ENCODE measurements at places on chromosomes 4 and X.

DNA sequence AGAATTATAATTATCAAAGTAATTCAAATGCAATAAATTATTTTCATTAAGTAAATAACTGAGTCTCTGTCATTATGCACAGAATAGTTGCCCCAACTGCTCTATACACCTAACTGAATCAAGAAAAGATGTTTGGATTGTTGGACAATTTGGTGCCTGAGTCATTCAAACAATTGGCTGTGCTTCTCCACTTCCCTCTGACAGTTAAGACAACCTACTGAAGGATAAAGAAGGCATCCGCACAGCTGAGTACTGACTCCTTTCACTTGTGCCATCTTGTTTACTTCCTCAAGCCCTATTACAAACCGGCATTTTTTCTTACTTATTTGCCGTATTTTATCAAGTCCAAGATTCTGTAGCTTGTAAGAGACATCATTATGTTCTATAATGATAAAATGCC is 110.6 kb upstream of the C1QTNF7 start:
- no peak for DNase-seq

DNA sequence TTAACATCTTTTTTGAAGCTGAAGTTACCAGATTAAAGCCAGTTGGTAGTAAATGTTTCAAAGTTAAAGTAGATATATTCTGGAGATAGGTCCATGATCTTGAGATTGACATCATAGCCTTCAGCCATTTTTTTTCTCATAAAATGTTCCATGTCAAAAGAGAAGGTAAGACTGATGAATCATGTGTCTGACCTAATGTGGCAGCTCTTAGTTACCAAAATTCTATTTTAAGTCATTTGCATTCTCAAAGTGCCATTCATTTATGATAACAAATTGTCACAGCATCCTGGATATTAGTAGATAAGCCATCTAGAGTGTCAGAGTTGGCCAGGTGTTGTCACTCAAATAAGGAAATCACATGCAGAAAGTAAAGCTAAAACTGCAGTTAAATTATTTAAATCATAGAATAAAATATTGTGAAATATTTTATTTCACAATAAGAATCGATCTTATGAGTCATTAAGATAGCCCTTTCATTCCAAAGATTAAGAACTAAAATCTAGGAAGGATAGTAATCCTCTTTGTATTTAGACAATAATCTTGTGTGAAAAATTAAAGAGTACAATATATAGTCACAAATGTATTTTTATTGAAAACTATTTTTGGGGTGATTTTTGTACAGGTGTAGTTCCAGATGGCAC is 65.7 kb upstream of the ADAD1 start:
- no peak for DNase-seq

- DNase-seq, result no peak
These were observed 3.8 kb downstream of the DOK7 start for GRCh38 chr4:3466691-3467600.

DNA sequence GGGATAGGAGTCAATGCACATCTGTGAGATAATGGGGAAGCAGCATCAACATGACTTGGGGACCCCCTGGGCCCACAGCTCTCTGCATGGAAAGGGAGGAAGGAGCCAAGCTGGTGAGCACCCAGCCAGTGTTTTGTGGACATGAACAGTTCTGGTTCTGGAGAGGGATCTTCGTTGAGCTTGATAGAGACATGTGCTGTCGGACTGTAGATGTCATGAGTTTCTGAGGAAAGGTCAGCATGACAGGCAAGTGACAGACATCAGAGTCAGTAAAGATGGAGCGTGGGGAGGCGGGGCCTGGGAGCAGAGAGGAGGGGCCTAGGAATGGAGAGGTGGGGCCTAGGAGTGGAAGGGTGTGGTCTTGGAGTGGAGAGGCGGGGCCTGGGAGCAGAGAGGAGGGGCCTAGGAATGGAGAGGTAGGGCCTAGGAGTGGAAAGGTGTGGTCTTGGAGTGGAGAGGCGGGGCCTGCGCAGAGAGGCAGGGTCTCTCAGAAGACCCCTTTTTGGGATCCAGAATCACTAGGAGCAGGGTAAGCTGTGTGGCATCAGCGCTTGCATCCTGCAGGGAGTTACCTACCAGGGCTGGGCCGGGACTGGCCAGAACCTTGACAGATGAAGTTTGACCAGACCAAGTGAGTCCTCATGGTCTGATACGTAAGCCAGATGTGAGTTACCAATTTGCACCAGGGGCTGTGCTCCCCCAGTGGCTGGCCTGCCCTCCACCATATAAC is 33.7 kb downstream of the PIGG start:
- DNase-seq, result no peak

- no peak for DNase-seq
These were observed 662 bp downstream of the APBB2 start for GRCh38 chr4:41213625-41214135.

DNA sequence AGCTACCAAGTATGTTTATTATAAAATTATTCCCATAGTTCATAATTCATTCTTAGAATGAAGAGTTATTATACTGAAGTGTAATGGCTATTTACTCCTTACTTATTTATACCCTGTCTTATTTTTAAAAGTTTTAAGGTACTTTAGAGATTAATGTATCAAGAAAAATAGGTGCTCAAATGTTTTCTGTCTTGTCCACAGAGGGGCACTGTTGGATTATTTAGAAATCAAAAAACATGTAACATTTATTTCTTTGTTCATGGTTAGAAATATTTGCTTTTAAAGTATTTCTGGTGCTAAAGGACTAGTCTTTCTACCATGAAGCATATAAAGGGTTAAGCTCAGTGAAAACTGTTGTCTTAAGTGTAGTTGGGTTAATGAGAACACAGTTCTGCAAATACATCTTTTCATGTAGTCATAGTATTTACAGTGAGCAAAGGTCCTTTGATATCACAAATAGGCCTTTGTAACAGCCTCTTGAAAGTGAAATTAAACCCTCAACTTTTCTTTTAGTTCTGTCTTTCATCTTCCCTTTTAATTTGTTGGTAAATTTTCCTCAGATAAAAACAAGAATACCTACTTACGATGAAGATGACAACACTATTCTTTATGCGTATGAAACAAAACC is 7.7 kb downstream of the SCML1 start:
- DNase-seq, result no peak

DNA sequence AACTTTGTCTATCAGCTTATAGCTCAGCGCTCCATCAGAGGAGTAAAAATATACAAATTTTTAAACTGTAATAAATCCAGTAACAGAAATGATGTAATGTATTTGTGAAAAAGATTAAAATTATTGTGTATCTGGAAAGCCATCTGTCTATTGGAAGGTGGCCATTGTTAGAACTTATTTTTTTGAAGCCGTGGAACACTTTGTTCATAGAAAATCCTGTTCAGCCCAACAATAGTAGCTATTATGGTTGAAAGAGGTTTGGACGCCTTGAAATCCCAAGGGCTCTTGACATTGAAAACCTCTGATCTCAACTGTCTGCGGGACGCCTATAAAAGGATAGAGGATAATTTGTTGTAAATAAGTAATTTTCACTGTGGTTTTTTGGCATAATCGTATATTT is 98.3 kb downstream of the RAPGEF2 start:
- no peak for DNase-seq

DNA sequence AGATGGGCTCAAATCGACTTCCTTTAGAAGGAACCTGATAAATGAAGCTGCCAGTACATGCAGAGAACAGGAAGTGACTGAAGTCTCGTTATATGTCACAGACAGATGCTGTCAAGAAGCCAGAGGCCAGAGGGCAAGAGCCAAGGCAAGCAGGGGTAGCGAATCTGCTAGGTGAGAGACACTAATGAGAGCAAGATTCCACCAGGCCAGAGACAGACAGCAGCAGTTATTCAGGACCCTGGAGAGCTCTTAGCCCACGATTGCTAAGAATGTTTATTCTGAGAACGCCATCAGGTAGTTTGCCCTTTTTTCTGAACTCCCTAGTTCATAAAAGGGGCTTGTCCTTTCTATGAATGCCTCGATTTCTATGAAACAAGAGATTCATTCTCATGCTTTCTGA is 73.7 kb downstream of the BEND2 start:
- DNase-seq, result no peak

- DNase-seq, result no peak
These were observed 25.7 kb downstream of the USP53 start for GRCh38 chr4:119238068-119238722.

DNA sequence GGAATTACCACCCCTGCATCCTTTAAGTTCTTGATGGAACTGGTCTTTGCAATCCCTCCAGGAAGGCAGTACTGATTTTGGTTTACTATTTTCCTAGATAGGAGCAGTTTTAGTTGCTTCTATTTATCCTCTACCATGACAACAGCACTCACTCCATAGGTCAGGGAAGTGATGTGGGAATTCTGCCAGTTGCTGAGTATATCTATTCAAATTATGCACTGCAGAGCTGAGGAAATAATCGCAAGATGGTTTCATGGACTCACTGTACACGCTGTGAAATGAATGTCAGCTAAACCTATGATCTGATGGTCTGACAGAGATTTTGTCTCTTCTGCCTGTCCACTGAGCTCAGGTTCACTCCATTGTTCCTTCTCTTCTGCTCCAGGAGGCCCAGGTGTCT is 135.8 kb downstream of the FAAH2 start:
- no peak for DNase-seq

GRCh38 chr4:17497890-17498523 is 13.9 kb downstream of the QDPR start:
- DNase-seq, result no peak

DNA sequence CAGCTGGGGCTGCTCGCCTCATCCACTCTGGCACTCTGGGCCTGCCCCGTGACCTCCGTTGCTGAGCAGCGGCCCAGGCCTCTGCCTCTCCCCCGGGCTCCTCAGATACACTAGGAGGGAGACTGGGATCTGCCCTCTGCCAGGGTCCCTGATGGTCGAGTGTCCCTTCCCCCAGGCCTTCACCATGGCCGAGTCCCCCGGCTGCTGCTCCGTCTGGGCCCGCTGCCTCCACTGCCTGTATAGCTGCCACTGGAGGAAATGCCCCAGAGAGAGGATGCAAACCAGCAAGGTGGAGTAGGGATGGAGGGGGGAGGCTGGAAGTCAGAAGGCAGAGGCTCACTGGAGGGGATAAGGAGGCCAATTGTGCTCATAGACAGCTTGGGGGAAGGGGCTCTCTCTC is 1.7 kb downstream of the GDPD2 start:
- no peak for DNase-seq

- DNase-seq, result no peak
These were observed 15.5 kb downstream of the PRRG1 start for GRCh38 chrX:37364666-37365065.

- DNase-seq, result no peak
These were observed 473.4 kb upstream of the CPEB2 start for GRCh38 chr4:14528918-14529317.

DNA sequence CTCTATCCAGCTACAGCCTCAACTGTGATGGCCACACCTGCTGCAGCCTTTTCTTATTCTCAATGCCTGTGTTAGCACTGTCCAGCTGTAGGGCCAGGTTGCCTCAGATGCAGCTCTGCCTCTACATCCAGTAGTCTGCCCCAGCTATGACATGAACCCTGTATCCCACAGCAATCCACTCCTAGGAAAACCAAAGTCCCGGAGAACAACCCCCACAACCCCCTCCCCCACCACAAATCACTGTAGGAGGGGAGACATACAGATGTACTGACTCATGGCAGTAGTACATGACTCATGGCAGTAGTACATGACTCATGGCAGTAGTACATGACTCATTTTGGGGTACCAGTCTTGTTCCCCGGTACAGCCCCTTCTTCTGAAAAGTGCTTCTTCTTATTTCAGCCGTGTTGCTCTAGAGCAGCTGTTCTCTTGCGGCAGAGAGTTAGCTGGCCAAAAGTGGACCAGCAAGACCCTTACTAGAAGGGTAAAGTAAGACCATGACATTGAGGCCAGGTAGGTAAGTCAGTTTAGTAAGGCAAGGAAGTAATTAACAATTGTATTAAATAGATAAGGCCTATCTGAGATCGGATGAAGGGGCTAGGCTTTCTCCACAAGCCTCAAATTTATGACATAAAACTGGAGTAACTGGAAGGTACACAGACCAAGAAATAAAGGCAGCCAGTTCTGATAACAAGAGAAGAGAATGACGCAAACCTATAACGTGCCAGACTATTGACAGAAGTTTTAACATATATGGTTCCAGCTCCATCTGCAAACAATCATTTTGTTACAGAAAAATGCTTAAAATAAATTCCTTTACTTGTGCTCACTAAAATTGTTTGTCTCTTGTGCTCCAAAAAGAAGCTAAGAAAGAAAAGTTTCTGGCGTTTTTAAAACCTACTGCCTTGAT is 221.4 kb downstream of the TACR3 start:
- no peak for DNase-seq

DNA sequence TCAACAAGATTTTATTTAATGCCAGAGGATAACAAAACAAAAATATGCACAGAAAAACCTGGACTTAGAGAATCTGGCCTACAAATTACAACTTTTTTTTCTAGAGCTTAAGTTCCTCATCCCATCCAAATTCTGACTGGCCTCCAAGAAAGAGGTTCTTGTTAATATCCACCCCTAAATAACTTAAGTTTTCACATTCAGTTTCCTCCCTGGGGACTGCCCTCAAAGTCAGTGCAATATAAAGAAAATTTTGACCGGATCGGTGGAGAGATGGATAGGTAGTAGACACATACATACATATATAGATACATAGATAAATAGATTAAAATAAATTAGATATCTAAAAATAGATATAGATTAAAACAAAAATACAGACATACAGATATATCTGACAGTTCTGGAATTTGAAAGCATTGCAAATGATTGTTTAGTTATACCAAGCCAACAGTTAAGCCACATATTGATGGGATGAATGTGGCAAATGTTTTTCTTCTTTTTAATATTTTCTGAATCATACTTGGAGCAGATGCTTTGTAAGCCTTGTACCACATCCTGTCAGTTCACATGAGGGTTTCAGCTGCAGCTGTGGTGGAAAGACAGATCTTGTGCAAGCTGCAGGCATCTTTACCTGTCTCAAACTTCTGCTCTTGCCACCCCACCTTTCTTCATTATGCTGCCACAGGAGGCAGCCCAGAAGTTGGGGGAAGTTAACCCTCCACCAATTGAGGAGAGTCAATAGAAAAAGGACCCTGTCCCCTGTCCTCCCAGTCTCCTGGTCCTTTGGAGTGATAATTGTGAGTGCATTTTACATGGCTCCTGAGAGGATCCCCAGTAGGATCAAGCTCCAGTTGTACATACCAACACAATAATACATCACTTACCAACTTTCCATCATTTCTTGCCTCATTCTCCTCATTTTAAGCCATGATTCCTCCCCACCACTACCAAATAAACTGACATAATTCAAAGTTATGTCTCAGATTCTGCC is 58.5 kb upstream of the PRDM8 start:
- DNase-seq, result no peak

DNA sequence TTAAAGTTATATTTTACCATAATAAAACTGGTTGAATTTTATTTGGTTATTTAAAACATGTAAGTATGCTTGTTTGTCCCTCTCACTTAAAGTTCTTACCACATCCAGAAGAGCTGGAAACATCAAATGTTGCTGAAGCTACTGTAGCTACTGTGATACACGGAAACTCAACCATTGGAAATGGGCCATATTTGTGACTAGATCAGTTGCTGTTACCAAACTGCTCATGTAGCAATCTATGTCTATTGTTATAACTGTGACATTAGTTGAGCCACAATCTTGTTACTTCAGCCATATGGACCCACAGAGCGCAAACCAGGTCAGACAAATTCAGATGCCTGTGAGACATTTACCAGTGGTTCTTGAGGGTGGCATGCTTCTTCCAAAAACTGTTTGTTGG is 41.6 kb downstream of the NDNF start:
- DNase-seq, result no peak

GRCh38 chrX:10121787-10122186 is 35.0 kb upstream of the CLCN4 start:
- DNase-seq, result no peak

GRCh38 chrX:105694839-105695238 is 127.5 kb upstream of the NRK start:
- DNase-seq, result no peak

- no peak for DNase-seq
These were observed 19.1 kb downstream of the MFAP3L start for GRCh38 chr4:170007113-170007512.

All from brain pericyte (primary cell).